NAMALWA (cell line): ENCODE measurements at places on chromosomes 16 and 17.

DNA sequence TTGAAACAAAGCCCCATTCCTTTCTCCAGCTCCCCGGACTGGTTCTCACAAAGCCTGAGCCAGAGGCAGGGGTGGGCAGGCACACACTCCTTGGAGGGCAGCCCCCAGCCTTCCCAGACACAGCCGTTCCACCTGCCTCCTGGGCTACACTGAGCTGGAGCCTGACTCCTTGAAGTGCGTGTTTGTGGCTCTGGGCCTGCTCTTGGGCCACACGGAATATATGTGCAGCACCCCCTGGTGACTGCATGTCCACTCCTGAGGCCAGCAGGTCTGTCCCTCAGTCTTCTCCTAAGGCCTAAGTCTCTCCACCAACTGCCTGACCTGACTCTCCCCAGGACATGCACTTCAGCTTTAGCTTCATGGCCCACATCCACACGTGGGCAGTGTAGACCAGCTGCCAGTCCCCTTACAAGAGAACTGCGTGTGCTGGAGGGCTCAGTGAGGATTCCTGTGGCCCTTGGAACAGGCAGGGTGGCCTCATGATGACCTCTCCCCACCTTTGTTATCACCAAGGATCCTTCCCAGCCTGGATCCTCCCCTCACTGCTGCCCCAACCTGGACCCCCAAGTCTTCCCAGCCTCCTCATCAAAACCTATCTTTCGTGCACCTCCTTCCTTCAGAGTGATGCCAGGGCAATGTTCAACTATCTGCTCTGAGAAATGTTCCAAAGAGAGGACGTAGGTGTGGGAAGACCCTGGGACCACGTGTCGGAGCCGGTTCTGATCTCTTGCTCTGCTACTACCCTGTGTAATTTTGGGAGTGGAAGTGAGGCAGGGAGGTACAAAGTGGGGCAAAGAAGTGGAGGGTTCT, 12.4 kb upstream of the SLC6A2 start:
- DNase-seq: no peak

- DNase-seq: no peak
Observed at GRCh38 chr17:47810200-47810821, 11.3 kb downstream of the OSBPL7 start.

- DNase-seq: no peak
Observed at GRCh38 chr17:9470171-9470570, 105.4 kb downstream of the STX8 start.

GRCh38 chr17:75776386-75777295, 8.0 kb upstream of the UNK start:
- DNase-seq: peak; percentile 52

DNA sequence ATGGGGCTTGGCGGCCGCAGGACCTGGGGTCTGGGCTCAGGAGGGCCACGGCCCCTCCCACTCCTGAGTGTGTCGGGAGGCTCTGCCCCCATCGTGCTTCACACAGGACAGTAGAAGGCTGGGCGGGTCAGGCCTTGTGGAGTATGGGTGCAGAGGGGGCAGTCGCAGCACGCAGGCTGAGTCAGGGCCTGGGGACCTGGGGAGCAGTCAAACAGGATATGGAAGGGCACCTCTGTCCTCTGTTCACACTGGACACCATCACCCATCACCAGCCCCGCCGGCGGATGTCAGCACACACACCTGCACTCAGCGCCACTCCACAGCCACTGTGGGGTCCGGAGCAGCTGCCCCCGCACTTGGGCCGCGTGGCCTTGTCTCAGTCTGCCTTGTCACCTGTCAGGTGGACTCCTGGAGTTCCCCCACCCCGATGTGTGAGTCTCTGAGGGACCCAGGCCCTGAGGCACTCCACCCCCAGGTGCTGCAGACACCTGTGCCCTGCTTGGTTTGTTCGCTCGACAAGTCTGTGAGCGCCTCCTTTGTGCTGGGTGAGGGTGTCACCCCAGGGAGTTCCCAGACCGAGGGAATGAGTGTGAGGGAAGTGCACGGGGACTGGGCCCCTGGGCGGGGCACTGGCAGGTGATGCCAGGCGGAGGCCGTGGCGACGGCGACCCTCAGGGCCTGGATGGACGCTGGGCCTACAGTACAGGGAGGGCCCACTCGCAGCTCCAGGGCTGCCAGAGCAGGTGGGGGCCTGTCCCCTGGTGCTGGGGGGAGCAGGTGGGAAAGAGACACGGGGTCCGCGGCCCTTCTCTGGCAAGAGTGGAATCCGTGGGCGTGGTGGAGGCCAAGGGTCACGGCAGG, 31.7 kb downstream of the ZFPM1 start:
- no peak for DNase-seq

DNA sequence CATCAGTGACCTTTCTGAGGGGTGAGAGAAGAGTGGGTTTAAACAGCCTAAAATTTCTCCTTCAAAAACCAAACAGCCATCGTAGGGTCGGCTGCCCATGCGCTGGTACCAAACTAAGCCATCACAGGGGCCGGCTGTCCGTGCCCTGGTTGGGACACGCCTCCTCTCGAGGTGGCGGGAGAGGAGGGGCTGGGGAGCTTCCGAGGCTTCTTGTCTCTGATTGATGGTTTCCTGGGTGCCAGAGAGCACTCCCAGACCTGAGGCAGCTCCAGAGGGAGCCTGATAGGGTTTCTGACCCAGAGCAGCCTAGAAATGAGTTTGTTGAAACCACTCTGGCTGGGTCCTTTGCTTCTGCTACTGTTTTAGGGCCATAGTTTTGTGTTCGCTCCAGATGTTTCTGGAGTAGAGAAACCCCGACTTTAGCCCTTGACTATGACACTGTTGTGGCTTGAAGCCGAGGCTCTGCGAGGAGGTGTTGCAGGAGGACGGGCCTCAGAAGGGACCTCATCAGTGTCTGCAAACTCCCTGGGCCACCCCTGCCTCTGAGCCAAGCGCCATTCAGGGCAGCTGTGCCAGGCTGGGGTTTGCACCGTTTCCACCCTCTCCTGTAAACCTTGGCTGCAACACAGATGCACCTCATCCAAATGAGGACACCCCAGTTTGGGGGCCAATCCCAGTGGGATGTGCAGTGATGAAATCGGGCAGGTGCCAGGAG, 6.2 kb downstream of the ZNF276 start:
- DNase-seq: no peak

- DNase-seq: no peak
Observed at GRCh38 chr17:49823614-49824013, 24.3 kb downstream of the TAC4 start.

- DNase-seq: peak; percentile 12
Observed at GRCh38 chr16:74892574-74893461, 92.1 kb downstream of the WDR59 start.
